Stimulated activated CD4-positive, alpha-beta T cell treated with anti-CD3 and anti-CD28 coated beads, Interleukin-1b, Interleukin-23, amount 100 ng/mL, for 1 hour (primary cell): ENCODE measurements at places on chromosomes 1 and 21.

DNA sequence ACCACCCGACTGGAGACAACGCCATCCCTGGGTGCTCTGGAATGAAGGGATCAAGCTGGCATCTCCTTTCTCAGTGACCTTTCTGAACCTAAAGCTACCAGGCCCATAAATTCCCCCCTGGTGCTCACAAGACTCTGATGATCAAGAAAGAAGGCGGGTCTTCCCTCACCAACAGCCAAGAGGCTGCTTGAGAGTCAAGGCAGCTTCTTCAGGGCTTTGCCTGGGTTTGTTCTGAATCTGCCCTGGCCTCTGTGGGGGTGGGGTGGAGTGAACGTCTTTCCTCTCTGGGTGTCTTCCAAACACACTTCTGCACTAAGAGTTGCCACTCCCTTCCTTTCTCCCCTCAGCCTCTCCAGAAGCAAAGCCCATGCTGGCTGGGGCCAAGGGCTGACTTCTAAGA lies 36.1 kb downstream of the CD247 start:
- no peak for DNase-seq

DNA sequence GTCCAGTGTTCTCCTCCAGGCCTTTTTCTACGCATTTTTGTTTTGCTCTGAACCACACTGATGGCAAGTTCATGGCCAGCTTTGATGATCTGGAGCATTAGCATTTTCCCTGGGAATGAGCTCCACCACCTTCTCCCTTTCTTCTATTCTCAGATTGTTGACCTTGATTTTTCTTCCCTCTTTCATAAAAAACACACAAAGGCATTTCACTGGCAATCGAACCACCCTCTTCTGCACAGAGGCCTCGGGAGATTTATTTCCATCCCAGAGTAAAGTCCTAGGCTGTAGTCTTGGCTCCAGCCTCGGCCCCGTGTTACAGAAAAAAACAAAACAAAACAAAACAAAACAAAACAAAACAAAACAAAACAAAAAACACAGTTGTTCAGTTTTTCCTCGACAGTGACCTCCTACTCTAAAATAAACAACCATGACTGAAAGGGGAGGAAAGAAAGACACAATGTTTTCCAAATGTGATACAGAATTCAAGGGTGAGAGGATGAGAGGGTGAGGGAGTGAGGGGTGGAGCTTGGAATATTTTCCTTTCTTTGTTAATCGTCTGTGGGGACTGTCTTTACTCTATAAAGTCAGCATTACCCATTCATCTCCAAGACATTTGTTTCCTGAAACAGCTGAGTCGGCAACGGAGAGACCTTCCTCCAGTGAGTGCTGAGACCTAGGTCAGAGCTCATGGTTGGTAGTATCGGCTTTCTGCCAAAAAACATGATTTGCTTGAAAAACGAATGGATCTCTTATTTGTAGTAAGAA lies 29.8 kb upstream of the RNF186 start:
- no peak for DNase-seq

DNA sequence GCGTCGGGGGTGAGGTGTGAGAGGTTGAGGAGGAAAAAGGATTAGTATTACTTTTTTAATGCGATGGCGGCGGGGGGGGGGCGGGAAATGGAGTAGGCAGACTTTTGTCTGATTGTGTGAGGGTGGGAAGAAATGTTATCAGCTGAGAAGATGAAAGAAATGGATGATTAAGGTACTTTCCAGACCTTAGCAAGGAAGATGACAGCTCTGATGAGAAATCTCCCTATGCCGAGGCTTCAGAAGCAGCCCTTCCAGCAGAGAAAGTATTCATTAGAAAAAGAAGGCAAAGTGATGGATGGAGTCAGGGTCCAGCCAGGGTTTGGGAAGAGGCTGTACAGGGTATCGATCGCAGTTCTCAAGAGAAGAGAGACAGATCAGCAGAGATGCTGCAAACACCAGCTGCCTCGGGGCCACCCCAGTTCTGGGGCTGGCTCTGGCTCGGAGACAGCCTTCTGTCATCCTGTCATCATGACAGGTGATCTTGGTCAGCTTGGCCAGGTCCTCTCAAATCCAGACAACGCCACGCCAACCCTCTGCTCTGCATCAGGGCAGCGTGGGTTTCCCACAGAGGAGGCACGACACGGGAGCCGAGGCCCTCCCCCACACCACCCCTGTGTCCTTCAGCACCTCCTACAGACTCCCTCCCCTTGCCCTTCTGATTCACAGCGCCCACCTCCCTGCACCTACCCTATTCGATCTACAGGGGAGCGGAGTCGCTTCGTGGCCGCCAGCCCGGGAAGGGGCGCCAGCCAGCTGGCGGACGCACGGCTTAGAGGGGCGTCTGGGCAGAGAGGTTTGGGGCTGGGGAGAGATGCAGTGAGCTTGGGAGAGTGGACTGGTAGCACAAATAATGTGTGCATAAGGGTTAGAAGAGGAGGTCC lies 674 bp upstream of the ATXN7L2 start:
- no peak for DNase-seq

- DNase-seq: no peak
Observed at GRCh38 chr1:24906760-24907490, 23.2 kb downstream of the RUNX3 start.

DNA sequence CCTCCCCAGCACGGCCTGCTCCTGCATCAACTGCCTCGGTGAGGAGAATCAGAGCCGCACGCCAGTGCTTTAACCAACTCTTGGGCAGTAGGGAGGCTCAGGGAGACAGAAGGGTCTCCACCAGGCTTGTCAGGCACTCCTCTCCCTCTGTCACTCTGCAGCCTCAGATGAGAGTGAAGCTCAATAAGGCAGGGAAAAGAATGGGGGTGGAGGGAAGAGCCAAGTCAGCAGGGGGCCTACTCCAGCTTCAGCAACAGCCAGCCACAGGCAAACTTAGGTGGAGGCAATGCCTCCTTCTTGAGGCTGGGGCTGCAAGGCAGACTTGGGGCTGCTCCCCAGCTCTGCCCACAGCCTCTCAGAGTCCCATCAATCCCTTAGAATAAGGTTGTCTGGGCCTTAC lies 51.8 kb upstream of the A3GALT2 start:
- no peak for DNase-seq

GRCh38 chr1:45979074-45979777 lies 153.2 kb downstream of the PIK3R3 start:
- DNase-seq: no peak

DNA sequence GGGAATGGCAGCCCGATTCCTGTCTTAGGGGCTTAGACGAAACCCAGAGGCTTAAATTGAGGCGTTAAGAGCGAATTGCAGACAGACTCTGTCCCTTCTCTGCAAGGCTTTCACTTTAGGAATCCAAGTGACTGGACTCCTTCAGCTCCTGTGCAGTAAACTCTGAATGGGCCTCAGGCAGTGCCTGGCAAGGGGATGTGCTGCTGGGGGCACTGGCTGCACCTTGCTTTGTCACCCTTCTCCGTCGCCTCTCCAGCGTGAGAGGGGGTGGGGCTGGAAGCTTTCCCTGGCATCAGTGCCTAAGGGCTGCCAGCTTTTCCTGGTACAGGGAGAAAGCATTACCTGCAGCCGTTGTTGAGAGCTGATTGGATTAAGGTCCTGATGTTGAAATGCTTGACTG lies 39.9 kb upstream of the NFASC start:
- no peak for DNase-seq

- DNase-seq: no peak
Observed at GRCh38 chr1:109876617-109877316, 33.9 kb upstream of the CSF1 start.

DNA sequence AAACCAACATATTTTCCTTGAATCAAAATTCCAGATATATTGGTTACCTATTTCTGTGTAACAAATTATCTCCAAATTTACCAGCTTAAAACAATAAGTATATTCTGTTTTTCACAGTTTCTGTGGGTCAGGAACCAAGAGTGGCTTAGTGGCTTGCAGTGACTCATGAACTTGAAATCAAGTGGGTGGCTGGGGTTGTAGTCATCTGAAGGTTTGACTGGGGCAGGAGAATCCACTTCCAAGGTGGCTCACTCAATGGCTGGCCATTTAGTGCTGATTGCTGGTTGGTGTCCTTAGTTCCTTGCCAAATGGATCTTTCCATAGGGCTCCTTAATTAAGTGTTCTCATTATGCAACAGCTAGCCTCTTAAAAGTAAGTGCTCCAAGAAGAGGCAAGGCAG lies 43.8 kb downstream of the ALG14 start:
- DNase-seq: no peak

DNA sequence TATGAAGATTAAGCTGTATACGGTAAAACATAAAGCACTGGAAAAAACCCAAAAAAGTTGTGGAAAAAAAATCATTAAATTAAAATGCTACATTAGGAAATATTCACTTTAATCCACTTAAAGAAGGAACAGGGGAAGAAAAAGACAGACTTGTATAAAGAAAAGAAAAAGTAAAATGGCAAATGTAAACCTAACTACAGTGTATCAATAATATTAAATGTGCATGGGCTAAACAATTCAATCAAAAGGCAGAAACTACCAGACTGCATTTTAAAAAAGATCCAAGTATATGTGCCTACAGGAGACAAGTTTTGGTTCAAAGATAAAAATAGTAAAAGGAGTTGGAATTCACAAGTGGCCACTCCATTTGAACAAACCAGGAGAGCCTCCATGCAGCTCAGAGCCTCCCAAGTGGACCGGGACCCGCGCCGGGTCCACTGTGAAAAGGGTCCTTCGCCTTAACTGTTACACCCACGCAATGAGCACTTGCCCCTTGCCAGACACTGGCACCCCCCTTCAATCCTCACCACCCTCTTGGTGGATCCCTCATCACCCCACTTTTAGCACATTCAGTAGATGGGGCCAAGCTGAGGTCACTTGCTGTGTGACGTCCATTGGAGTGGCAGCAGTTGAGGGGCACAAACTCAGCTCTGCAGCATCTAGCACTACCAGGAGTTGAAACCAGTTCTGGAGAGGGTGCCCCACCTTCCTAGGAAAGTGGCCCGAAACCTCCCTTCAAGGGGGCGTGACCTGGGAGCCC lies 898 bp downstream of the C1orf174 start:
- no peak for DNase-seq

DNA sequence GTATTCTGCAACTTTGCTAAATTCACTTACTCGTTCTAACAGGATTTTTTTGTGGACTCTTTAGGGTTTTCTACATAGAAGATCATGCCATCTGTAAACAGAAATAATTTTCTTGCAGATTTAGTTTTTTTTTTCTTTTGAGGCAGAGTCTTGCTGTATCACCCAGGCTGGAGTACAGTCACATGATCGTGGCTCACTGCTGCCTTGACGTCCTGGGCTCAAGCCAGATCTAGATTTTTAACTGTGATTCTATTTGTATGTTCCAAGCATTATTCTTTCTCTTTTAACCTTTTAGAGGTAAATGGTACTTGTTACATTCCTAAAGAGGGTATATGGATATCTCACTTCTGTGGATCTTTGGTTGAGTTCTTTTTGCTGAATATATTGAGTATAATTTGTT lies 18.6 kb downstream of the FABP3 start:
- DNase-seq: no peak

GRCh38 chr1:235940285-235940684 lies 73.6 kb upstream of the LYST start:
- no peak for DNase-seq

- no peak for DNase-seq
Observed at GRCh38 chr1:67060811-67061218, 6.9 kb upstream of the SLC35D1 start.

DNA sequence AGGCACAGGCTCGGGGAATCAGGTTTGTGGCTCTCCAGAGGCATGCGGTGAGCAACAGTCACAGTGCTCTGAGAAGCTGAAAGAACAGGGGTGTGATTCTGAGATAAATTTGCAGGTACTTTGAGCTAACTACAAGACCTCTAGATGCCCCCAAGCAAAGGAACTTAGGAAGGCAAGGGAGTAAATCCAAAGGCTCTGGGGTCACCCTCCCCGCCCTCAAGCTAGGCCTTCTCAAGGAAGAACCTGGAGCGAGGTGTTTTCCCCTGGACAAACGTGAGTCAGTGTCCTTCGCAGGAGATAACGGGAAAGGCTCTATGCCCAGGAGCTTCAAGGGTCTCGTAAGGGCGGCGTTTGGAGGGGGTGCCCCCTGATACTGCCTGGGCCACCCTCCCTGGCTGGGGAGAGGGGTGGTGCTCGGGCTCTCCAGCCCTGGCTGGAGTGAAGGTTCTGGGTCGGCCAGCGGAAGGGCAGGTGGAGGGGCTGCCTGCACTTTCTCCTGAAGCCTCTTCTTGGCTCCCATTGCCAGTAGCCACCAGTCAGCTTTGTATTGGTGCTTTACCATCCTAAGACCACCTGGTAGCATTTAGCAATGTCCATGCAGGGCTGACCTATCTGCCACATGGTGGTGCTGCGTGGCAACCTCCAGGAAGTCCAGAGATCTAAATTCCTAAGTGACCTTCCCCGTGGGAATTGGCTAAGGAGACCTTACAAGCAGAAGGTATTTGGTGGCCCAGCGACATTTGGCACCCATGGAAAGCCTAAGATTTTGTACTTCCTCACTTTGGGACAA lies 44.0 kb downstream of the GPR161 start:
- no peak for DNase-seq

DNA sequence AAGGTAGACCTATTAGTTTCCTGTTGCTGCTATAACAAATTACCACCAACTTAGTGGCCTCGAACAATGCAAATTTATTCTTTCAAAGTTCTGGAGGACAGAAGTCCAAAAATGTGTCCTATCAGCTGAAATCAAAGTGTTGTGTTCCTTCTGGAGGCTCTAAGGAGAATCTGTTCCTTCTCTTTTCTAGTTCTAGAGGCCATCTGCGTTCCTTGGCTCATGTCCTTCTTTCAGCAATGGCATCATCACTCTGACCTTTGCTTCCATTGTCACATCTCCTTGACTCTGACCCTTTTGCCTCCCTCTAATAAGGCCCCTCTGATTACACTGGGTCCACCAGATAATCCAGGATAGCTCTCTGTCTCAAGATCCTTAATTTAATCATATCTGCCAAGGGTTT lies 1.2 kb upstream of the MR1 start:
- DNase-seq: no peak

DNA sequence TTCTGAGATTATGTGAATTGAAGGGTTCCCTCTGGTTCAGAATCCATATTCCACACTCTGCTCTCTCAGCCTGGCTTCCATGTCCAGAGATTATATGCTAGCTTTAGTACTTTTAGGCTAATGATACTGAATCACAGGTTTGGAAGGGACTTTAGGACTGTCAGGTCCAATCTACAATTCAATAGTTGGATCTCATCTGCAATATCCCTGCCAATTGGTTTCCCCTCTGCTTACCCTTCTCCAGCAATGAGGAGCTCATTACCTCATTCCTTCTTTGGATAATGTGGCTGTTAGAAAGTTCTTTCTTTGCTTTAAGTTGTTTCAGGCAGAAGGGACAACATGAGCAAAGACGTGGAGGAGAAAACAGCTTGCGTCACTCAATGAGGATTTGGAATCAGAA lies 245.3 kb downstream of the PLPP3 start:
- DNase-seq: no peak

- no peak for DNase-seq
Observed at GRCh38 chr21:43006874-43007208, 32.5 kb downstream of the PKNOX1 start.
